ENCODE measurements at places on chromosomes 13 and 19. TPM values are rescaled to one million over a fixed set of nuclear protein-coding genes. Genes with fewer than 3 reads are reported as not detected.
A peak's percentile ranks its signal among the peaks of the same experiment; 100 is the strongest.

DNA sequence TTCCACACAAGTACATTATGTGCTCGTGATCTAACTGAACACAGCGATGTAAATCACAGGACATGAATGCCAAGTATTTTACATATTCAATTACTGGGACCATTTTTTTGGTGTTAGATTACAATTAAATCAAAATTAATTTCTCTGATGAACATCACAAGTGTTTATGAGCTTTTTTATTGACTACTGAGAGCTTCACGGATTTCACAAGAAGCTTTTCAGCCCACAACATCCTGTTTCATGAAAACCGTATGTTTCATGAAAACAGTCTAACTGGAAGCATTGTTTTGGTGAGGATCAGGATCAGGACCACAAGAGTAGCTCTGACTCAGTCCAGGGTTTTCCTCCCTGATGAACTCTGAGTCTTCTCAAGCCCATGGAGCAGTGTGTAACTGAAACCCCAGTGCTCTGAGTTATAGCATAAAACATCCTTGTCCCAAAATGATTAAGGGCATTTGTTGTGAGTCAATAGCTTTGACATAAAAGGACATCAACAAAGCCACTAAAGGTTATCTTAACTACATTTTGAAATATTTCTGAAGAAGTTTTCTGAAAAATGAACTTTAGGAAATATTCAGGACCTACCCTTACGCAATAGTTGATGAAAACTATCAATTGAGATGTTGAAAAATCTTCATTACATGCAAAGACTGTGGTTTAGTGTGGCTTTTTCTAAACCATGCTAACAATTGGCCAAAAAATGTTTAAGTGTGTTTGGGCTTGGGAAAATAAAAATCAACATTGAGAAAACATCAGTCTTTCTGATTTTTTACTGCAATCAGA lies 49.3 kb downstream of the UFM1 start:
- no peak overlapping the region for H3K4me3 ChIP-seq
- no peak overlapping the region for H3K27ac ChIP-seq

DNA sequence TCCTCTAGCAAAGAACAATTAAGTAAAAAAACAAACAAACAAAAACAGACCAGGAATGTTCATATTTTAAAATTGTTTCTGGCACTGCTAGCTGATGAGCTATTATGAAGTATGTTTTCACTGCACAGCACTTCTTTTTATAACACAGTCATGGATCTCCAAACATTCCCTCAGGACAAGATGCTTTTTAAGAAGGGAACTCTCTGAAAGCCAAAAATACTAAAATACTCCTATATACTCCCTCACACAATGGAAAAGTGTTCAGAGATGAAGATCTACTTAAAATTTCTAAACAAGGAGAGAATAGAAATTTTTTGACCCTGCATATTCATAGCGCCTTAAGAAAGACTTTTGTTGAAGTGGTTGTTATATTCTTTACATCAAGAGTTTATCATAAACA lies 926.8 kb downstream of the DIAPH3 start:
- no peak overlapping the region for H3K27ac ChIP-seq
- H3K4me3 ChIP-seq = no peak overlapping the region
- no peaks in the 10 kb centered on the region for H3K4me1 ChIP-seq
- H3K36me3 ChIP-seq = no peaks in the 10 kb centered on the region
- H3K27me3 ChIP-seq = no peaks in the 10 kb centered on the region

GRCh38 chr13:25371875-25372283 lies at the start of gene ATP8A2:
TSS of gene ATP8A2 (plus strand) at chr13:25371974. CDS start at chr13:25372213, 239 bp downstream.
- no peak for DNase-seq
- peaks cover 15% of the 10 kb centered on the region for H3K27me3 ChIP-seq
- peak within 1 kb of the TSS; percentile 54 for H3K4me3 ChIP-seq
- no peaks in the 10 kb centered on the region for H3K36me3 ChIP-seq

FARP1 gene
- total RNA-seq = 58.3 TPM

MBNL2 gene
- 74.5 TPM for total RNA-seq
